Thoracic aorta (tissue), 2 donors: ENCODE measurements at places on chromosomes 12 and 14. TPM values are rescaled to one million over a fixed set of nuclear protein-coding genes. Genes with fewer than 3 reads are reported as not detected.

DGLUCY gene
- total RNA-seq: 36.7 TPM

RAB3IP gene
- 22.6 TPM for total RNA-seq

TAS2R50 gene
- 7.1 TPM for total RNA-seq

GUCY2C gene
- total RNA-seq: not detected

COX8C gene
- not detected for total RNA-seq

YY1 gene
- total RNA-seq: 52.3 TPM

PRR4 gene
- total RNA-seq: 22.7 TPM

TCL1A gene
- not detected for total RNA-seq

SMAGP gene
- 7.6 TPM for total RNA-seq

GLS2 gene
- 0.85 TPM for total RNA-seq

LTBP2 gene
- 674 TPM for total RNA-seq

FUT8 gene
- 22.3 TPM for total RNA-seq

CD63 gene
- total RNA-seq: 615 TPM
